Panc1 (cell line): ENCODE measurements at places on chromosomes 7 and 10. TPM values are rescaled to one million over a fixed set of nuclear protein-coding genes. Genes with fewer than 3 reads are reported as not detected.

DNA sequence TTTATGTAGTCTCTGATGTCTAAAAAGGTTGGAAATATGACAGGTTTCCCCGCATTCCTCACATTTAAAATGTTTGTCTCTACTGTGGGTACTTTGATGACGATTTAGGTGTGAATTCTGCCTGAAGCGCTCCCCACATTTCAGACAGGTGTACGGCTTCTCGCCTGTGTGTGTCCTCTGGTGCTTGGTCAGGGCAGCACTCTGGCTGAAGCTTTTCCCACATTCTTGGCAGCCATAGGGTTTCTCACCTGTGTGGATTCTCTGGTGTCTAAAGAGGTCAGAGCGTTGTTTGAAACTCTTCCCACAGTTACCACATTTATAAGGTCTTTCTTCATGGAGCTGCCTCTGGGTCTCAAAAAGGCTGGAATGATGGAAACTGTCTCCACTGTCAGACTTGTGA, 6.3 kb downstream of the ZNF394 start:
- no peak overlapping the region for H3K4me3 ChIP-seq
- no peak overlapping the region for H3K27ac ChIP-seq

GRCh38 chr7:54785261-54785660, 26.2 kb upstream of the SEC61G start:
- no peaks in the 10 kb centered on the region for H3K36me3 ChIP-seq
- no peak overlapping the region for H3K27ac ChIP-seq
- H3K4me1 ChIP-seq: peaks cover 5% of the 10 kb centered on the region; the same call in 1 of the 2 replicates

GRCh38 chr10:26779176-26779860, 81.4 kb downstream of the ABI1 start:
- no peak overlapping the region for H3K4me3 ChIP-seq
- no peaks in the 10 kb centered on the region for H3K27me3 ChIP-seq
- H3K4me1 ChIP-seq: peaks cover 11% of the 10 kb centered on the region
- no peak overlapping the region for H3K27ac ChIP-seq
- no peaks in the 10 kb centered on the region for H3K36me3 ChIP-seq

HYAL4 gene
- total RNA-seq: not detected

DNA sequence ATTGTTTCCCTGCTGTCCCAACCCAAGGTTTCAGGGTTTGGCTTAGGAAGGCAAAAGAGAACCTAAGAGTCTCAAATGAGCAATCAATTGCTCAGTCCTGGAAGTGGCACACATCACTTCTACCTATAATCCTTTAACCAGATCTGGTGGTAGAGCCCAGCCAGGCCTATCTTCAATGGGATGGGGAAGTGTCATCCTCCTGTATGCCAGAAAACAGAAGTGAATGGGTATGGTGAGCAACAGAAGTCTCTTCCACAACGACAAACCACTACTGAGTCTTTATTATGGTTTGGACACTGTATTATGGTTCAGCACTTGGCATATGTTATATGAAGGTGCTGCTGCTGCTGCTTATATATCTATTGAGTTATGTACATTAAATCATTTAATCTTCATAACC, 3.0 kb upstream of the AKR1B1 start:
- no peak overlapping the region for H3K4me3 ChIP-seq
- H3K27me3 ChIP-seq: no peaks in the 10 kb centered on the region
- peaks cover 6% of the 10 kb centered on the region; the same call in 1 of the 2 replicates for H3K4me1 ChIP-seq
- no peak for DNase-seq

- peaks cover 6% of the 10 kb centered on the region for H3K4me1 ChIP-seq
- peaks cover 25% of the 10 kb centered on the region for H3K27me3 ChIP-seq
- no peak overlapping the region for H3K4me3 ChIP-seq
- no peak overlapping the region for H3K27ac ChIP-seq
These were observed 6.2 kb upstream of the TMEM243 start for GRCh38 chr7:87225696-87226095.

DNA sequence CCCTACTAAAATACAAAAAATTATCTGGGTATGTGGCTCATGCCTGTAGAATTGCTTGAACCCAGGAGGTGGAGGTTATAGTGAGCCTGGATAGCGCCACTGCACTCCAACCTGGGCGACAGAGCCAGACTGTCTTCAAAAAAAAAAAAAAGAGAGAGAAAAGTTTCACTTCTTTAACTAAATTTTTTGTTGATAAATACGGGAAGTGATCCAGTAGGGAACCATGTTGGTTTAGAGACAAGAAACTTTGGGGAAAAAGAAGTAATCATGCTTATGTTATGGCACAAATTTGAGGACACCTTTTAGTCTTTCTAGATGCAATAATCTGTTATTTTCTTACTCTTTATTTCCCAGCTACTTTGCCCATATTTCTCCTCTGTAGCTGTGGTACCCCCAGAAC, 309.7 kb downstream of the TYW1 start:
- no peak for DNase-seq
- no peak overlapping the region for H3K4me3 ChIP-seq
- no peaks in the 10 kb centered on the region for H3K27me3 ChIP-seq
- H3K27ac ChIP-seq: no peak overlapping the region
- H3K36me3 ChIP-seq: peaks cover 27% of the 10 kb centered on the region

GRCh38 chr10:120557311-120557710, 100.3 kb downstream of the PLPP4 start:
- H3K27ac ChIP-seq: no peak overlapping the region
- H3K4me3 ChIP-seq: no peak overlapping the region
- no peaks in the 10 kb centered on the region for H3K4me1 ChIP-seq
- H3K36me3 ChIP-seq: no peaks in the 10 kb centered on the region
- H3K27me3 ChIP-seq: no peaks in the 10 kb centered on the region

- H3K36me3 ChIP-seq: no peaks in the 10 kb centered on the region
- H3K4me3 ChIP-seq: no peak overlapping the region
- no peak for DNase-seq
- H3K27me3 ChIP-seq: no peaks in the 10 kb centered on the region
These were observed 10.8 kb upstream of the PHYH start for GRCh38 chr10:13310518-13311176.
